ENCODE measurements at places on chromosomes 11 and 22. TPM values are rescaled to one million over a fixed set of nuclear protein-coding genes. Genes with fewer than 3 reads are reported as not detected.

The SLC25A1 gene
- 73.9 TPM for total RNA-seq

The POU2AF3 gene
- total RNA-seq = not detected

The SC5D gene
- total RNA-seq = 26.3 TPM

The DDI1 gene
- not detected for total RNA-seq

The SCUBE2 gene
- 4.4 TPM for total RNA-seq

The SYCE3 gene
- total RNA-seq = not detected

The MAP6 gene
- 0.32 TPM for total RNA-seq

The OR51B2 gene
- not detected for total RNA-seq

The FLRT1 gene
- total RNA-seq = not detected

The LDHAL6A gene
- not detected for total RNA-seq

The TBX10 gene
- not detected for total RNA-seq

The C11orf21 gene
- not detected for total RNA-seq

The MAML2 gene
- total RNA-seq = 3.2 TPM

The CD3D gene
- not detected for total RNA-seq

The HEPN1 gene
- not detected for total RNA-seq

The TSKU gene
- 3.9 TPM for total RNA-seq

The CABP7 gene
- 0.06 TPM for total RNA-seq

The MS4A3 gene
- total RNA-seq = not detected

The CFAP68 gene
- 5.0 TPM for total RNA-seq

The BDNF gene
- total RNA-seq = 0.88 TPM

The NTM gene
- total RNA-seq = 0.06 TPM

The PGA5 gene
- not detected for total RNA-seq

The PRG3 gene
- not detected for total RNA-seq

The KDM4D gene
- 0.49 TPM for total RNA-seq

The HORMAD2 gene
- not detected for total RNA-seq

The HMGXB4 gene
- 8.4 TPM for total RNA-seq

The CASP4 gene
- total RNA-seq = 129 TPM

The TP53AIP1 gene
- total RNA-seq = not detected

The OR5L1 gene
- total RNA-seq = not detected

The IL17REL gene
- total RNA-seq = not detected

The FAM111B gene
- total RNA-seq = 31.7 TPM

The MYBPC3 gene
- not detected for total RNA-seq

The PAX6 gene
- total RNA-seq = 0.13 TPM

The BLID gene
- total RNA-seq = 0.16 TPM

The VPREB1 gene
- not detected for total RNA-seq

The ROM1 gene
- total RNA-seq = 2.1 TPM

The FAM180B gene
- not detected for total RNA-seq

The MDK gene
- total RNA-seq = 21.2 TPM

The B3GAT3 gene
- 16.7 TPM for total RNA-seq

The KRTAP5-9 gene
- total RNA-seq = not detected

The UVRAG gene
- total RNA-seq = 56.3 TPM

The SCN4B gene
- total RNA-seq = under 0.01 TPM

The TYR gene
- not detected for total RNA-seq

The TUBA8 gene
- total RNA-seq = 1.0 TPM

The GGTLC3 gene
- not detected for total RNA-seq

The EXPH5 gene
- total RNA-seq = 0.06 TPM

The B3GAT1 gene
- total RNA-seq = not detected

The LRRC10B gene
- not detected for total RNA-seq

The SLC43A3 gene
- 56.5 TPM for total RNA-seq

The MRGPRX3 gene
- not detected for total RNA-seq

The CDC42BPG gene
- 0.16 TPM for total RNA-seq

The PHOX2A gene
- total RNA-seq = not detected

The OR8G5 gene
- not detected for total RNA-seq

The FADS3 gene
- total RNA-seq = 310 TPM

The OR52W1 gene
- not detected for total RNA-seq

The SEPTIN3 gene
- total RNA-seq = 0.06 TPM

The RFPL2 gene
- total RNA-seq = not detected
